ENCODE measurements at places on chromosomes 6 and 20. TPM values are rescaled to one million over a fixed set of nuclear protein-coding genes. Genes with fewer than 3 reads are reported as not detected.

- DNase-seq, result peak; percentile 35
These were observed 89.4 kb downstream of the GRM4 start for GRCh38 chr6:34056305-34057108.

DNA sequence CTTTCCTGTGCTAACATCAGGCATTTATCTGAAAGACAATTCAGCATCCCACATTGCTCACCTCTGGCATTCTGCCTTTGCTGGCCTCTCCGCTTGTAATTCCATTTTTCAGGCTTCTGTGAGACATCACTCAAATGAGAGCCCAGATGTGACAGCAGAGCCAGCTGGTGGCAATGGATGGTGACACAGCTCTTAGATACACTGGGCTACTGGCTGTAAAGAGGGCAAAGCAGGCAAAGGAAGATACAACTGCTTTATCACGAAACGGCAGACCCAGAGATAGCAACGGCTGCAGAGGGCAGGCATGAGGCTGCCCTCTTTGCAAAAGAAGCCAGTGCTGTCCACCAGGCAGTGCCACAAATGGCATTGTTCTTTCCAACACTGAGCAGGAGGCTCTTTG lies 329.8 kb downstream of the KIF16B start:
- no peak for DNase-seq

DNA sequence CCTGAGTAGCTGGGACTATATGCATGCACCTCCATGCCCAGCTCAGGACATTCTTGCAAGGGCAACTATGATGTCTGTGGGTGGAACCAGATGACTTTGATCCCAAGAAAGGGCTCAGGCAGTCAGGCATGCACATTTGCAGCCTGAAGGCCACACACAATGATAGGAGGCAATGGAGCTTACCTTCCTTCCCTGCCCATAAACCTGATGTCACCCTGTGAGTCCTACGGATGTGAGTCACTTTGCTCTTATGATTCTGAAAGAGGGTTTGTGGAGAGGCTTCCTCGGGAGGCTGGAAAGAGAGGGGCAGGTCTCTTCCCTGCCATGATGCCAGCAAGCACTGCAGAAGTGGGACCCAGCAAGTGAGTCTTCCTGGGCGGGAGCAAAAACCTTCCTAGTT lies 202.4 kb downstream of the LY86 start:
- peak; percentile 15 for DNase-seq

The STK4 gene
- polyA plus RNA-seq, result 8.3 TPM

DNA sequence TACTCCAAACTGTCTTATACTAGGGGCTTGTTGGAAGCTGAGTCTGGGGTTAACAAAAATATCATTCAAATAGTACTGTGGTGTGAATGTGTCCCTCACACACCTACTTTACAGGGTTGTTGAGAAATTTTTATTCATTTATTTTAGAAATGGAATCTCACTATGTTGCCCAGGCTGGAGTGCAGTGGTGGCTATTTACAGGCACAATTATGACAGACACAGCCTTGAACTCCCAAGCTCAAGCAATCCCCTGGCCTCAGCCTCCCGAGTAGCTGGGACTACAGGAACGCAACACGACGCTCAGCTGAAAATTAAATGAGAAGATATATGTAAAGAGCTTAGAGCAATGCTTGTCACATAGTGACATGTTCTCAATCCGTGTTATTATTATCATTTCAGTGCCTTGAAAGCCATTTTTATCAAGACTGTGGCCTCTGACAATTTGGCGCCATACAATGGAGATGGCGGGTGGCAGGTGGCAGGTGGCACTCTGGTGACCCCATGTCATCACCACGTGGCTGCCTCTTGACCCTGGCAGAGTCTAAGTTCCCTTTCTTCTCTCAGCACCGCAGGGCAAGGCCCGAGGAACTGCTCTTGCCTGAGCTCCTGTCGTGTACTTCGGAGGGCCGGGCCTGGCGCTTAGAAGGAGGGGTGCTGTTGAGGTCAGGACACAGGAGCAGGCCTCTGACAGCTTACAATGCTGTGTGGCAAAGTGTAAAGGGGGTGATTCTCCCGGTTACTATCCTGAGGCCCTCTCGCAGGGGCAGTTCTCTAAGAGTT lies 64.5 kb downstream of the STX11 start:
- no peak for DNase-seq

GRCh38 chr6:170450916-170451761 lies 102.0 kb downstream of the PSMB1 start:
- DNase-seq, result no peak

DNA sequence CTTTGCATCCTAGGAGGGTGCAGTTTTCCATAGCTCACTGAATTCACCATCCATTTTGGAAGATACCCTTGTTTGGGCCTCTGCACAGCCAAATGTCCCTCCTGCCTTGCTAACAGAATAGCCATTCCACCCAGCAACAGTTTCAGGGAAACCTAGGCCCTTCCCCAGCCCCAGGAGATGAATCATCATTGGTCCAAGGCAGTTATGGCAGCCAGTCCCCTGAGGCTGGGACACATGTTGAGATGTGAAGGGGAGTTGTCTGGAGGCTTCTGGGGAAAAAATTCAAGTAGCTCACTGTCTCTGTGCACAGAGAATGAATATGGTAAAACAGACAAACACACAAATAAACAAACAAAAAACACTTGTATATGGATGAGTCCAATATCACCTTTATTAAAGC lies 17.4 kb upstream of the SIRPB2 start:
- DNase-seq, result no peak

The SRMS gene
- polyA plus RNA-seq, result not detected

Measured in IMR-90 (cell line).